ENCODE measurements at places on chromosomes 16 and 17.

GRCh38 chr16:26727848-26728247 lies 338.9 kb upstream of the C16orf82 start:
- DNase-seq: no peak

- no peak for DNase-seq
Measured at GRCh38 chr17:1919201-1919600, 89.4 kb downstream of the RPA1 start.

GRCh38 chr17:77160091-77160874 lies 19.5 kb downstream of the SEC14L1 start:
- DNase-seq: no peak

- no peak for DNase-seq
Measured at GRCh38 chr16:85625485-85626117, 12.5 kb downstream of the GSE1 start.

DNA sequence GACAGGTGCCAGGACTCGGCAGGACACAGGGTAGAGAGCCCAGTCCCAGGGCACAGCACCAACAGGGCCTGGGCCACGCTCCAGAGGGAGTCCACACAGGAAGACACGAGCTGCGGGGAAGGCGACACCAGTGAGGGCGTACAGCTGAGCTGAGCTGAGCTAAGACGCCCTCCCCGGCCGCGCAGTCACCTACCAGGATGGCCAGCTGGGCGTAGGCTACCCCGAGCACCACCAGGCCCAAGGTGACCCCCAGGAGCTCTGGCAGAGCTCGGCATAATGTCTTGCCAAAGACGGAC lies 42.6 kb downstream of the TSC2 start:
- DNase-seq: no peak

DNA sequence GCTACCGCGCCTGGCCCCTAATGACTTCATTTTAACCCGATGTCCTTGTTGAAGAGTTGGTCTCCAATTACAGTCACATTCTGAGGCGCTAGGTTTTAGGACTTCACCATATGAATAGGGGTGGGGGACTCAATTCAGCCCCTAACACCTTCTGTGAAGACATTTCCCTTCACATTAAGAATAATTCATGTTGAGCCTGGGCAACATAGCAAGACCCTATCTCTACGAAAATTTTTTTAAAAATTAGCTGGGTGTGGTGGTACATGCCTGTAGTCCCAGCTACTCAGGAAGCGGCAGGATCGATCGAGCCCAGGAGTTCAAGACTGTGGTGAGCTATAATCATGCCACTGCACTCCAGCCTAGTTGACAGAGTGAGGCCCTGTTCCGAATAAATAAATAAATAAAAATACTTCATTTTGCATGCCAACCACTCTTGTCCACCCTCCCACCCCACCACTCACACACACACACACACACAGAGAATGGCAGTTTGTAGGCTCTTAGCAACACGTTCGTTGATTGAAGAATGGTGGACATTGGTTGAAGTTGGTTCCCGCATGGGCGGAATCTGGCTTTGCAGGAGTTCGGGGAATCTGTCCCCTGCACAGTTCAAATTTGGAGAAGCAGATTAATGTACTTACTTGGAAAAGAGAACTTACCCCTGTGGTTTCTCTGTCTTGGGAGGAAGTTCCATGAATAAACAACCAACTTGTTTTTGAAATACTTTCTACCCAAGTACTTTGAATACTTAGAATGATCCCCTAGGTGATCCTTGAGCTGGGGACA lies 27.8 kb upstream of the TVP23A start:
- no peak for DNase-seq

DNA sequence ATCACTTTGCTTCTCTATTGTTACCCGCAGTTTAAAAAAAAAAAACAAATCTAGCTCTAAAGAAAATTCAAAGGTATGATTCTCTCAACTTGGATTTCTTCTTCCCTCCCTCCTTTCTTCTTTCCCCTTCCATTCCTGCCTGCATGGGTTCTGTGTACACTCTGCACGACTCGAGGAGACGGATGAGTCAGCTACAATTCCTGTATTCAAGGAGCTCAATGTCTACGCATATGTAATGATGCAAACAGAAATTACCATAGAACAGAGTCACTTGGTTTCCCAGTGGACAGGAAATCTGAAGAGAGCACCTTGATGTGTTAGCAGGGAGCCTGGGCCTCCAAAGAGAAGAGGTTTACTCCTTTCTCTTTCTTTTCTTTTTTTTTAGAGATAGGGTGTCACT lies 92.3 kb downstream of the VPS53 start:
- DNase-seq: no peak

- DNase-seq: no peak
Measured at GRCh38 chr17:19287651-19288050, 50.5 kb downstream of the EPN2 start.

DNA sequence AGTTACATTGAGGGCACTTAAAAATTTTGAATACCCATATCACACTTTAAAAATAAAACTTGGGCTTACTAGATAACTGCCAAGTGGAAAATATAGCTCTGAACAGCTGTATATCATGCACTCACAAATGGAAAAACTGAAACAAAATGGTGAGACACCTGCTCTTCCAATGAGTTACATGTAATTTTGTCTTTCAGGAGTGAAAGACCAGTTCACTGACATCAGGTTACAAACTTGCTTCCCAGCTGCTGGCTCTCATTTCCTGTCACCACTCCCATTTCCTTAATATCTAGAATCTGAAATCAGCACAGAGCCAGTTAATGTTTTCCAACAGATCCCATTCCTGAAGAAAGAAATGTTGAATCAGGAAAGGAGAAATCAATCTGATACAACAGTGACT lies 10.8 kb downstream of the CSNK2A2 start:
- no peak for DNase-seq

DNA sequence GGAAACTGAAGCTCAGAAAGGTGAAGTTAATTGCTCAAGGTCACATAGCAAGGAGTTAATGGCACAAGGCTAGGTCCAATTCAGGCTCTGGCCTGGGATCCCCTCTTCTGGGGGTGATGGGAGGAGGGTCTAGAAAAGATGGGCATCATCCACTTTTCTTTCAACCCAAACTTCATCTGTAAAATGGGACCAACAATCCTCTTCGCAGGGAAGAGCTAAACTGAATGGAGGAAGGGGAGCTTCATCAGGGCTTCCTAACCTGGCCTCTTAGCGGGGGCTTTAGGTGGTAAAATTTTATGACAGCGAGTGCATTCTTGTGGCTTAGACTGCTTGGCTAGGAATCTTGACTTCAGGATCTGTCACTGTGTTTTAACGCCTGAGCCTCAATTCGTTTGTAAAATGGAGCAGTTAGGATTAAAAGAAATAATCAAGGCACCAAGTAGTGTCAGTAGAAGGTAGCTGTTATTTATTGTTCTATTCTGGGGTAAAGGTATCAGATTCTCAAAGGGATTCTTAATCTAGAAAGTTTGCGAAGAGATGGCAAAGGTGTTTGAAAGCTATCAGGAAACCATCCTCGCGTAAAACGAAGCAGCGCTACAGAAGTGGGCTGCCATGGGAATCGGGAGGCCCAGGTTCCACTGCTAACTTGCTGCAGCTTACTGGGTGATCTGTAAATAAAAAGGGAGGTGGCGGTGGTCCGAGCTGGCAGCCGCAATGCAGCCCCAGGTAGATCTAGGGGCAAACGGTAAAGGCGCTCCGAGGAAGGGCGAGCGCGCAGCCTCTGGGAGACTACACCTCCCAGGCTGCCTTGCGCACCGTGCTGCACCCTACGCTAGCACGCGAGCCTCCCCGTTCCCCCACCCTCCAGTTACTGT lies 1.5 kb upstream of the SRCAP start:
- DNase-seq: no peak

DNA sequence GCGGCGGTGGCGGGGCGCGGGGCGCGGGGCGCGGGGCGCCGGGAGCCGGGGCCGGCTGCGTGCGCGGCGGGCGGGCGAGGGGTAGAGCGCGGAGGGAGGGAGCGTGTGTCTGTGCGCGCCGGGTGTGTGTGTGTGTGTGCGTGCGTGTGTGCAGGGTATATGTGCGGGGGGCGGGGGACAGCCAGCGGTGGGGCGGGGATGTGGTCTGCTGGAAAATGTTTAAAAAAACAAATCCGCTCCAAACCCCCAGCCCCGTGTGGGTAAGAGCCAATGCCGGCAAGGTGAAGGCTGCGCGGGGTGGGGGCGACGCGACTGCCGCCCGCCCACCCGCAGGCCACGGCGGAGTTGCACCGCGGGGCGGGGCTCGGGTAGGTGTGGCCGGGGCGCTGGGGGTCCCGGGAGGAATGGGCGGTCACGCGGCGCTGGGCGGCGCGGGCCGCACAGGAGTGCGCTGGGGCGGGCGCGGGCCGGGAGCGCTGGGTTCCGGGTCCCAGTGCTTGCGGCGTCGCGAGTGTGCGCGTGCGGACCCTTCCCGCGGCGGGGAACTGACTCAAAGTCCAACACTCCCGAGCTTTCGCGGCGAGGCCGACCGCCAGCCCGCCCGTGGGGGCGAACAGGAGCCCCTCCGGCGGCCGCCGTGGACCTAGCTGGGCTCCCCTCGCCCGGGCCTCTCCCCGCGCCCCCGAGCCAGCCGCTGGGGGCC lies at the start of gene CYGB:
CYGB (minus strand) TSS at position 132 of the 703 bp plus-strand sequence. CDS start 167 bp downstream, outside the sequence.
- DNase-seq: no peak
